ENCODE measurements at places on chromosomes 1 and 21. TPM values are rescaled to one million over a fixed set of nuclear protein-coding genes. Genes with fewer than 3 reads are reported as not detected.

Gene TTLL7
- 1.1 TPM for total RNA-seq

Gene IL19
- not detected for total RNA-seq

Gene CD1B
- not detected for total RNA-seq

Gene IRF2BP2
- total RNA-seq, result 72.0 TPM

Gene ACTL8
- not detected for total RNA-seq

DNA sequence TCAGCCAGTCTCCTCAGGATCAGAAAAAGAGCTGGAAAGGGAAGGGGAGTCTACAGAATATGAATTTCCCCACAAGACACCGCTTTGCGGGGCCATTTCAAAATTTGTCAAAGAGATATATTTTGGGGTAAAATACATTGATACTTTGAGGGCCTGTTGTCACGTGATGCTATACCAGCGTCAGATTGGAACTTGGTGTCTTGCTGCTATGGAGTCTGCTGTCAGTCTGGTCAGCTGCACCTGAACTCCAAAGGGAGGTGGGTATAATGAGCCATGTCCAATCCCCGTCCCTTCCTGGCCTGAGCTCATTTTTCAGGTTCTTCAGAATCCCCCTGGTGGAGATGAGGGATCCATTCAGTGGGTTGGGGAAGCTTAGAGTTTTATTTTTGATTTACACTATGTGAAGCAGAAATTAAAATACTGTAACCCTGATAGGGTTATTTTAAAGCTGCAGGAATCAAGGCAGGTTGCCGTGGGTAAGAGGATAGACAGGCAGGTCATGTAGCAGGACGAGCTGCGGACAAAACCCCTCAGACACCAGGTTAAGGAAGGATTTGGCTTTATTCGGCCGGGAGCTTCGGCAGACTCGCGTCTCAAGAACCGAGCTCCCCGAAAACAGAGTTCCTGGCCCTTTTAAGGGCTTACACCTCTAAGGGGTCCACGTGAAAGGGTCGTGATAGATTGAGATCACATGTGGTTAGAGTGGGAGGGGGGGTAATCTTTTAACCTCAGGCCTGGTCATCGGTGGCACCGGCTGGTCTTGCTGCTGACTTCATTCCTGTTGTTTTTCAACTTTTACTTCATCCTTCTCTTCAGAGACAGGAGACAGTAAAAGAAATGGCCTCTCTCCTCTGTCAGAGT lies 2.2 kb upstream of the POFUT2 start:
- DNase-seq, result no peak
- H3K27ac ChIP-seq, result no peak overlapping the region
- peaks cover 25% of the 10 kb centered on the region for H3K4me1 ChIP-seq
- peaks cover 8% of the 10 kb centered on the region for H3K27me3 ChIP-seq
- H3K4me3 ChIP-seq, result peak overlapping the region; percentile 19

DNA sequence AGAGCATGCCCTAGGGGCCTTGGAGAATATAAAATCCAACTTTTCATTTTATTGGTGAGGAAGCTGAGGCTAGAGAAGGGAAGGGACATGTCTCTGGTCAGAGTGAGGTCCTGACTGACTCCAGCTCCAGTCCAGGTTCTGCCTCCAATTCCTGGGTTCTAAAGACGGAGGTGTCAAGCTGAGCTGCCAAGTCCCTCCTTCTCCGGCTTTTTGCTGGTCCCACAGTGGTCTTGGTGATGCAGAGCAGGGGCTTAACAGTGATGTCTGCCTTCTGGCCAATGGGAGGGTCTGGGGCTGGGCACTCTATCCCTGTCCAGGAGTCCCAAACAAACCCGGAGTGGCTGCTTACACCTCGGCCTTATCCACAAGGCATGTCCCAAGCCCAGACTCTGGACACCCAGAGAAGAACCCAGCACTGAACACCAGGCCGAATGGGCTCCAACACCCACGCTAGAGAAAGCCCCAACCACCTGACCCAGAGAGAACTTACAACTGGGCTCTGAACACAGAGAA lies 104.8 kb downstream of the EBNA1BP2 start:
- peaks cover 9% of the 10 kb centered on the region for H3K4me1 ChIP-seq
- H3K27ac ChIP-seq, result peak overlapping the region; percentile 73
- peaks cover 6% of the 10 kb centered on the region for H3K27me3 ChIP-seq

DNA sequence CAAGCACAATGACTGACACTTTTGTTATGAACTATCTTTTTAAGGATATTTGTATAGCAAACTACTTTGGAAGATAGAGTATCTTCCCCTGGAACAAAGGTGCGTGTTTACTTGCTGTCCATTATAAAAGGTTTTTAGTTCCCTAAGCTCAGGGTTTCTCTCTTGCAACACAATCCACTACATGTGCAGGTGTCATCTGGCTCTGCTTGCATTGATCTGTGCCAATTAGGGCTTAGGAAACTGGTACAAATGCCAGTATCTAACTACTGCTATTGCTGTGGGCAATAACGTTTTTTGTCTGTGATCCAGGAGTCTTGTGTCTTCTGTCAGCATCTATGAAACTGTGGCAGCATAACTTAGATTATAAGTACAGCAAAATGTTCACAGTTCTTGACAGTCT lies 68.3 kb upstream of the ABCD3 start:
- peaks cover 8% of the 10 kb centered on the region for H3K27me3 ChIP-seq
- no peak overlapping the region for H3K27ac ChIP-seq

- peak within 1 kb of the TSS; percentile 89 for H3K27ac ChIP-seq
- peak; percentile 44 for DNase-seq
- H3K36me3 ChIP-seq, result no peaks in the 10 kb centered on the region
- H3K27me3 ChIP-seq, result no peaks in the 10 kb centered on the region
- peak within 1 kb of the TSS; percentile 59 for H3K4me3 ChIP-seq
These were observed at the start of gene S100B for GRCh38 chr21:46604975-46605766. Gene S100B, minus strand, starts transcription at chr21:46605082. Its CDS starts 2,667 bp downstream, at chr21:46602415.

- no peak for DNase-seq
- no peak overlapping the region for H3K4me3 ChIP-seq
- no peak overlapping the region for H3K27ac ChIP-seq
These were observed 19.2 kb downstream of the NRDC start for GRCh38 chr1:51859333-51859732.

DNA sequence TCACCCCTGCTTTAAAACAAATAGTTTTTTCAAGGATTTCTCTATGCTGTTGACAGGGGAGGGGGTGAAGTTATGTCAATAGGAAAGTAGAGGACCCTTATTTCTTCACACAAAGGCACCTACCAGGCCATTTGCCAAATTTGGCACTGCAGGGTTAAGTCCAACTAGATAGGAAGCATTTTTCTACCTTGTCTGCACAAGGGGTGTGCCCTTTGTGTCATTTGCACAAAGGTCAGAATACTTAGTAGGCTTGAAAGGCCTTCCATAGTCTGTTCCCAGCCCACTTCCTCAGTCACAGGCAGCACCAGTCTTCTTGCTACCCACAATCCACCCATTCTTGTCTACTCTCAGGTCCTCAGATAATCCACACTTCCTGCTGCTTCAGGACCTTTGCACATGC lies 7.0 kb downstream of the TACSTD2 start:
- peaks cover 51% of the 10 kb centered on the region for H3K27me3 ChIP-seq
- H3K4me1 ChIP-seq, result peaks cover 12% of the 10 kb centered on the region
- no peak overlapping the region for H3K27ac ChIP-seq
- DNase-seq, result no peak
- no peaks in the 10 kb centered on the region for H3K36me3 ChIP-seq

GRCh38 chr1:115218699-115219098 lies 119.3 kb downstream of the NGF start:
- H3K36me3 ChIP-seq, result no peaks in the 10 kb centered on the region
- no peaks in the 10 kb centered on the region for H3K27me3 ChIP-seq
- H3K27ac ChIP-seq, result no peak overlapping the region

DNA sequence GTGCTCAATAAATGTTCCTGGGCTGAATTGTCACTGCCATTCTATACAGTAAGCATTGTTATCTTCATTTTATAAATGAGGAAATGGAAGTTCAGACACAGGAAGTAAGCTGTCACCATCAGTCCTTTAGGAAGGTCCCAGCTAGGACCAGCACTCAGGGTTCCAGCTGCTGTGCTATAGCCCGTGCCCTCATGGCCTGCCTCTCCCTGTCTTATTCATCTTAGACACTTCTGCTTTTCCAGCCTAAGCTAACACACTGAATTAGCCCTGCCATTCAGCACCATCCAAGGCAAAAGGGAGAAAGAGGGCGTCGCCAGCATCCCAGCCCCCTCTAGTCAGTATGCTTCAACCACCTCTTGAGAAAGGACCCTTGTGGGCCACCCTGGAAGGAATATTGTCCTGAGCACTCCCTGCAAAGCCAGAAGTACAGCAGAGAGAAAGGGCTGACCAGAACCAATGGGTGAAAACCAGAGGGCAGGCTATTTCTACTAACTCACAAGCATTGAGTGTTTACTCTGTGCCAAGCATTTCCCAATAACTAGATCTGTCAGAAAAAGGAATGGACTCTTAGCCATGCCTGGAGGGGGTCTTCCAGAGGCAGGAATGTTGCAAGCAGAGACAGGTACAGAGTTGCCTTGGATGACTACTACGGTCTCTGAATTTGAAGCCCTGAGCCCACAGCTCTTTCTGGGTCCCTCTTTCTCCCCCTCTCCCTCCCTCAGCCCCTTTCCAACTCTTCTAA lies 77.9 kb upstream of the NFIA start:
- peaks cover 2% of the 10 kb centered on the region for H3K4me1 ChIP-seq
- H3K27me3 ChIP-seq, result peaks cover 3% of the 10 kb centered on the region
- H3K36me3 ChIP-seq, result no peaks in the 10 kb centered on the region
- H3K27ac ChIP-seq, result no peak overlapping the region
- DNase-seq, result no peak
- no peak overlapping the region for H3K4me3 ChIP-seq

DNA sequence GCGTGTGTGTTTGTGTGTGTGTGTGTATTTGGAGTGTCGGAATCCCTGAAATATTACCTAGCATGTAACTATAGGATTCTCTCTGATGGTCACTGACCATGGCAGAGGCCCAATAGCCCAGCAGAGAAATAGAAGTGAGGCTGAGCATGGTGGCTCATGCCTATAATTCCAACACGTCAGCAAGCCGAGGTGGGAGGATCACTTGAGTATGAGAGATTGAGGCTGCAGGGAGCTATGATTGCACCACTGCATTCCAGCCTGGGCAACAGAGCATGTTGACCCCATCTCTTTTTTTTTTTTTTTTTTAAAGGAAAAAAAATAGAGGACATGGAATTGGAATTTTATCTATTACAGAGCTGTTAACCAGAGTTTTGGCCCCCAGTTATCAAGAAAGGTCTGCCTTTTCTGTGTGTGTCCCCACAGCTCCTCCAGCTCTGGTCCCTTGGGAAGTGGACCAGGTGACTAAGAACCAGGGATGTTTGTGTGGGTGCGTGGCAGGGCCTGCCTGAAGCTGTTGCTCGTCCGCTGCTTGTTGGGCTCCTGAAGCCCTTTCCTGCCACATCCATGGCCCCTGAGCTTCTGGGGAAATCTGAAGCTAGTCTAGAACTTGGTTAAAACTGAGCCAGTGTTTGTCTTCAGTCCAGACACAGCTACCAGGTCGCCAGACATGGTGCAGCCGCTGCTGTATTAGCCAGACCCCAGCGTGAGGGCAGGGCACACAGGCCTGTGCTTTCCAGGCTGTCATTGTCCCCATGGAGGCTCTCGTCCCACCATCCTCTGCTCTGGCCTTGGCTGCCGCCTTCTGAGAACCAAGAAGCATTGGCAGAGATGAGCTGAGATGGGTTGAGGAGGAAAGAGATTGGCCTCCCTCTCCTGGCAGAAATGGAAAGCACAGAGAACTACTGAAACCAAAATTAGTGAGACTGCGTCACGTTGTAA lies 25.5 kb downstream of the CAPN9 start:
- DNase-seq, result no peak
- peaks cover 6% of the 10 kb centered on the region for H3K4me1 ChIP-seq
- no peaks in the 10 kb centered on the region for H3K27me3 ChIP-seq
- H3K36me3 ChIP-seq, result no peaks in the 10 kb centered on the region

DNA sequence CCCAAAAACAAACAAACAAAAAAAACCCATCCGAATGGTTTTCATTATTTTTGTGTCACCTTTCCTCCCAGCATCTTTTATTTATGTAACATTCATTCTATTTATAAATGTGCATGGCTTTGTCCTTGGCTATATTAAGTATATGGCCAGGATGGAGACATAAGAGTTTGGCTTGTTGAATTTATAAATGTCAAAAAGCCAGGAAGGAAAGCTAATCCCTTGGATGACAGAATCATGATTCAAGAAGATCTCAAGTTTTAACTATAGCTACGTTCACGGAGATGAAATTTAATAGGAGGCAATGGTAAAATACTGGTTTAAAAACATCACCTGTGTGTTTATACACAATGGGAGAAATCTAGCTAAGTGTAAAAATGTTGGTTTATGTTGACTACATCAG lies 5.0 kb downstream of the CEP170 start:
- no peak overlapping the region for H3K4me3 ChIP-seq
- no peak for DNase-seq
- peaks cover 6% of the 10 kb centered on the region for H3K36me3 ChIP-seq
- no peaks in the 10 kb centered on the region for H3K27me3 ChIP-seq
- H3K27ac ChIP-seq, result no peak overlapping the region

DNA sequence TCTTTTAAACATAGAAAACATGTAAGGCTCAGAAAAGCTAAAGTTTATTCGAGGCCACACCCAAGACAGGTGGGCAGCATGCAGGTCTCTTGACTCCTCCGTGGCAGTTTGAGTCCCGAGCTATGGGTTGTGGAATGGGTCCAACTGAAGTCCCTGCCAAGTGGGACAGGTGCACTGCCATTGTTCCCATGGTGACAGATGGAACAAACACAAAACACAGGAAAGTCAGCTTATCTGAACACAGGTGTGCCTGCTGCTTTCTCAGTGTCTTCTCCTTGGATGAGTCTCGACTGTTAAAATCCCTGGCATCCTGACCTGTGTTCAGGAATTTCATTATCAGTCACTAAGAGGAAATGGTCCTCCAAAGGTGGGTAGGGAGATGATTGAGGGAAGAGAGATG lies 99.0 kb upstream of the RAB4A start:
- H3K4me3 ChIP-seq, result no peak overlapping the region
- no peaks in the 10 kb centered on the region for H3K36me3 ChIP-seq
- no peaks in the 10 kb centered on the region for H3K4me1 ChIP-seq
- peaks cover 8% of the 10 kb centered on the region for H3K27me3 ChIP-seq

- peaks cover 52% of the 10 kb centered on the region for H3K36me3 ChIP-seq
- DNase-seq, result no peak
These were observed 51.7 kb upstream of the MYOCOS start for GRCh38 chr1:171570295-171570694.

GRCh38 chr1:225998560-225999226 lies 450 bp downstream of the SDE2 start:
- no peak for DNase-seq
- no peaks in the 10 kb centered on the region for H3K27me3 ChIP-seq
- H3K27ac ChIP-seq, result peak overlapping the region; percentile 100
- H3K36me3 ChIP-seq, result peaks cover 29% of the 10 kb centered on the region
- H3K4me3 ChIP-seq, result peak overlapping the region; percentile 100
- H3K4me1 ChIP-seq, result peaks cover 74% of the 10 kb centered on the region

DNA sequence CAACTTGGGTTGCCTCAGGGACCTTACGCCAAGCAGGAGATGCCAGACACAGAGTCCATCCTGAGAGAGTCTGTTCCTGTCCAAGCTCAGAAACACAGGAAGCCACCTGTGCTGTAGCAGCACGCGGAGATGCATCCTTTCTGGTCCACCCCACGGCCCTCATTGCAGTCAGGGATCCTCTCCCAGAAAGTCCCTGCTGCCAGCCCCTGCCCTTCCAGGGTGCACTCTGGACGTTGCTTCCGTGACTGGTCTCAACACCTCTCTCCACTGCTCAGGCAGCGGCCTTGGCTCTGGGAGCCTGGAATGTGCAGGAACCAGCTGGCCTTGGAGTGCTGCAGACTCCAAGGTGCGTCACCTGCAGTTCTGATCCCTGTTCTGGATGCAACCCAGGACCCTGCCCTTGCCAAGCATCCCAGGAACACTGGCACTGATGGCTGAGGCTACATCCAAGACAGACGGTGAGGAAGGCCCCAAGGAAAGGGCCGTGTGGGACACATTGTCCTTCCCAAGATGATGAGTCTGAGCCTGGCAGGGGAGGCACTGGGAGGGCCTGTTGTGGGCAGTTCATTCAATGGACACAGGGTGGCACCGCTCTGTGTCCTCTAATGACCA lies 21.7 kb upstream of the COL6A1 start:
- H3K27me3 ChIP-seq, result peaks cover 25% of the 10 kb centered on the region
- peaks cover 2% of the 10 kb centered on the region for H3K4me1 ChIP-seq
- no peak overlapping the region for H3K27ac ChIP-seq
- H3K4me3 ChIP-seq, result no peak overlapping the region
- DNase-seq, result no peak

Data from activated CD8-positive, alpha-beta T cell treated with anti-CD3 and anti-CD28 coated beads, Interleukin-2, amount 10 ng/mL, durations not matched to agents 7 days and 5 days (primary cell).